ENCODE measurements at places on chromosomes 12 and 14.

- no peak for DNase-seq
These were observed 63.4 kb downstream of the AACS start for GRCh38 chr12:125128439-125129178.

DNA sequence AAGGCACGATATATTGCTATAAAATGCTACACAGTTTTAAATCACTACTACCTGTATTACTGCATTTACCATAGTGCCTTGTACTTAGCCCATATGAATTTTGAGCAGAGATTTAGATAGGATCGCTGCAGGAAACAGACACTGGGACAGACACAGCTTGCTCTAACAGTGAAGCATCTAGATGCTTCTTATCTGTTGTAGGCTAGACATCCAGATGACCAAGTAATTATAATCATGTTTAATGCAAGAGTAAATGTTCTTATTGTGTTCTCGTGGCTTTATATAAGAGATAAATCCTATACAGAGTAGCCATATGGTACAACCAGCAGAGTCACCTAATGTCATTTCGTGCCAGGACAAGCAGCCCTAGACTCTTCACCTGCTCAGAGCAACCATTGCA is 92.8 kb downstream of the ASCL1 start:
- DNase-seq = no peak

GRCh38 chr12:106954462-106955376 is 988 bp upstream of the TMEM263 start:
- DNase-seq = no peak

DNA sequence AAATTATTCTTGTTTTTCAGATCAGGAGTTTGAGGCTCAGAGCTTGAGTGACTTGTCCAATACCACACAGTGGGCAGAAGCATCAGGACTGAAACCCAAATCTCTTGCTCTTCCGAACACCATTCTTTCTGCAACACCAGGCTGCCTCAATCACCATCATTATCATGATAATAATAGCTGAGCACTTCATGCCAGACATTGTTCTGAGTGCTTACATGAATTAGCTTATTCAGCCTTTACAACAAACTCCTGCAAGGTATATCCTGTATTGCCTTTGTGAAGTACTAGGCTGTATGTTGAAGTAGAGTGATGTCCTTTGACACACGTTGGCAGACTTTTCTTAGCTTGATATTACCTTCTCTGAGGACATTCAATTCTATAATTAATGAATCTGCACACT is 257.4 kb upstream of the ATP2B1 start:
- DNase-seq = no peak

DNA sequence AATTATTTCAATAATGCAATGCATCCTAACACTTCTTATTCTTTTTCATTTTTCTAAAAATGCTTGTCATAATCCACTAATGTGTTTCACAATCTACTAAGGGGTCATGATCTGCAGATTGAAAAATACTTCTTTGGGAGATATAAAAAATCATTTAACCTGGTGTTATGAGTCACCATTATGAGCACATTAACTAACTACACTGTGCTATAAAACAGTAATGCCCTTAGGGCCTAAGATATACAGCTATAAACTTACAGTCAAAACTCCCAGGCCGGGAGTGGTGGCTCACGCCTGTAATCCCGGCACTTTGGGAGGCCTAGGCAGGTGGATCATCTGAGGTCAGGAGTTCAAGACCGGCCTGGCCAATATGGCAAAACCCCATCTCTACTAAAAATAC is 14.2 kb downstream of the ATXN2 start:
- no peak for DNase-seq

DNA sequence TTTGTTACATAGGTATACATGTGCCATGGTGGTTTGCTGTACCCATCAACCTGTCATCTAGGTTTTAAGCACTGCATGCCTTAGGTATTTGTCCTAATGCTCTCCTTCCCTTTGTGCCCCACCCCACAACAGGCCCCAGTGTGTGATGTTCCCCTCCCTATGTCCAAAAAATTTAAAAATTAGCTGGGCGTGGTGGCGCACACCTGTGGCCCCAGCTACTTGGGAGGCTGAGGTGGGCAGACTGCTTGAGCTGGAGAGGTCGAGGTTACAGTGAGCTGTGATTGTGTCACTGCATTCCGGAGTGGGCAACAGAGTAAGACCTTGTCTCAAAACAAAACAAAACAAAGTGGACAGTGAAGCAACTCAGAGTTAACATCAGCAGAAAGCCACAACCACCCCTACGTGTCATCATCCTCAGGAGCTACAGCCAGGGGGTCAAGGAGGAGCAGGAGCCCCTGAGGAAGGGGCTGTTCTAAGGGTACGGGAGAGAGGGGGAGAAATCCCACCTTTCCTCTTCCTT is 36.8 kb upstream of the SGPP1 start:
- DNase-seq = no peak

- DNase-seq = peak; percentile 73
These were observed 856 bp upstream of the EIF4B start for GRCh38 chr12:53005215-53005985.

GRCh38 chr14:91031666-91032065 is 28.8 kb downstream of the RPS6KA5 start:
- no peak for DNase-seq

GRCh38 chr12:130787041-130787440 is 52.0 kb downstream of the STX2 start:
- no peak for DNase-seq

DNA sequence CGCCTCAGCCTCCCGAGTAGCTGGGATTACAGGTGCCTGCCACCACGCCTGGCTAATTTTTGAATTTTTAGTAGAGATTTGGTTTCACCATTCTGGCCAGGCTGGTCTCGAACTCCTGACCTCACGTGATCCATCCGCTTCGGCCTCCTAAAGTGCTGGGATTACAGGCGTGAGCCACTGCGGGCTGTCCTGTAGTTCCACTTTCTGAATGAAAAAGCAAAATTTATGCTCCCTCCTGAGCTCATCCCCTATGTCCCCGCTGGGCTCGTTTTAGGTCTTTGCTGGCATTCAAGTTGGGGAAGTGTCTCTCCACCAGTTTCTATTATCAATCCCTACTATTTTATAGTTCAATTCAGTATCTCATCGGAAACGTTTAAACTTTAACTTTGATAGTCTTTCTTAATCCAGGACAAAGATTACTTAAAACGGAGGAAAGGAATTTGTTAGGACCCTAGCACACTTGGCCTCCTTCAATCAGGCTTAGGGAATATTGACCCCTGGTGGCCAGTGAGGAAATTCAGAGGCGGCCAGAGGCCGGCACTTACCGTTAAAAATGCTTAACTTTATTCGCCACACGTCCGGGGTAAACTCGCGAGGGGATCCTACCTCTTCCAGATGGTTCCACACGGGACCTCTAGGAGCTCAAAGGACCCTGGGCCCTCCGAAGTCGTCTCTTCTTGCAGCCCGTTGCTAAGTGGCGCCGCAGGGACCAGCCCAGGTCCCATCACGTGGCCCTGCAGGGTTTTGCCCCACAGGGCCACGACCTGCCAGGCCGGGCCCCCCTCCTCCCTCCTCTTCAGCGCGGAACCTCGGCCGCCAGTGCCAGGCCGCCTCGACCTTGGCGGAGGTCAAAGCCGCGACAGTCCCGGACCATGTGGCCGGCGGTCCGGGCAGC is 11.4 kb upstream of the DNAL1 start:
- peak; percentile 74 for DNase-seq

GRCh38 chr12:87383680-87384079 is 645.5 kb downstream of the C12orf50 start:
- DNase-seq = no peak

DNA sequence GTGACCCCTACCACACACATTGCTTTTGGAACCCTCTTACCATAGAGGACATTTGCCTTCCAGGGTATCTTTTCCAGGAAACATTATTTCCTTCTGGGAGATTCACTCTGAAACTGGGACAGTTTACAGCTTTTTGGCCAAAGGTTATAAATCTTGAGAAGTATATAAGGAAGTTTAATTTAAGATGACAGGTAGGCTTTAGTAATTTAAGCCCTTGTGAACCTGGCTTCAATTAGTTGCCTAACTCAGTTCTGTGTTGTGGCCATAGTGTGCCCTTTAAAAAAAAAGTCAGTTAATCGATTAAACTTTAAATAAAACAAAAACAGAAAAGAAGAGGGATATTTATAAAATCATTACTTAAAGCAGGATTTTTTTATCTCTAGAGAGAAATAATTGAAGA is 142.9 kb downstream of the NAV3 start:
- no peak for DNase-seq

DNA sequence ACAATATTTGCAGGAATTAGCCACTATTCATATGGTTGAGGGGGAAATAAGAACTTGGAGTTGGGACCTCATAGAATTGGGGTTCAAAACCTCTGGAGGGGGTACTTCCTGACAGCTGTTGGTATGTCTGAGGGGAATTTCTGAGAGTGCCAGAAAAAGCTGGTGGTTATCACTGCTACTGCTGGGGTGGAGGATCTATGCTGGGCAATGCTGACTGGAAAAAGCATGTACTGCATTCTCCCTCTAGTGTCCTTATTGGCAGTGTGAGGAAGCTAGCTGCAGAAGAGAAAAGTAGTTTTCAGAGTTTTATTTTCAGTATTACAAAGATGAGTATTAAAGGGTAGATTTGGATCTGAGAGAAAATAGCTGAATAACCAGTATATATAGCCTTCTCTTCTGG is 88.8 kb downstream of the FUT8 start:
- no peak for DNase-seq

DNA sequence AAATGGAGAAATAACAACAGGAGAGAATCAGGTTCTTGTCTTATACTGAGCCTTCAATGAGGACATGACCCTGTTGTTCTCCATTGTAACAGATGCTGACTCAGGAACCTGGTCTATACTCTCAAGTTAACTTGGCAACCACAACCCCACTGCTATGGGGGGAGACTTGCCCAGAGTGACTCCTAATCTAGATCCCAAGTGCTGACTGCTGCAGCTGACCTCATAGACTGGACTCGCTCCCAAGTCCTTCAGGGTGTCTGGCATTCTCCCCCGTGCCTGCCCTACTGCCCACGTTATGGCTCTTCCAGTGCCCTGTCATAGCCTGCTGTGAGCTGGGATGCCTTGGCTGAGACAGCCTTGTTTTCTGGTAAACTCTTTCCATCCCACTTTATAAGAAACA is 37.1 kb downstream of the NID2 start:
- DNase-seq = no peak

DNA sequence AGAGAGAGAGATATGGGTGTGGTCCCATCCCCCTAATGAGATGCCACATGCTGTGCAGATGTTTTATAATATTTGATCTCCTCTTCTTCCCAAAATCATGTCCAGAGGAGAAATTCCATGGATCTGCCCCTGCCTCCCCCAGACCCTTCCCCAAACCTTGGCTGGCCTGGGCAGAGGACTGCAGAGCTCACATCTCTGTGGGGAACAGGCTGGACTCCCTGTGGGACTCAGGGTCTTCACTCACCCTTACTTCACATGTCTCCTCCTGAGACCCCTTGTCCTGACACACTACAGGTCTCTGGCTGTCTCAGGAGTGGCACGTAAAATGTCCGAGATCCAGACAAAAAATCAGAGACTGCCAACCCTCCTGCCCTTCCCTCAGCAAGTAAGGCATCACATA is 76.0 kb upstream of the CAPRIN2 start:
- no peak for DNase-seq

DNA sequence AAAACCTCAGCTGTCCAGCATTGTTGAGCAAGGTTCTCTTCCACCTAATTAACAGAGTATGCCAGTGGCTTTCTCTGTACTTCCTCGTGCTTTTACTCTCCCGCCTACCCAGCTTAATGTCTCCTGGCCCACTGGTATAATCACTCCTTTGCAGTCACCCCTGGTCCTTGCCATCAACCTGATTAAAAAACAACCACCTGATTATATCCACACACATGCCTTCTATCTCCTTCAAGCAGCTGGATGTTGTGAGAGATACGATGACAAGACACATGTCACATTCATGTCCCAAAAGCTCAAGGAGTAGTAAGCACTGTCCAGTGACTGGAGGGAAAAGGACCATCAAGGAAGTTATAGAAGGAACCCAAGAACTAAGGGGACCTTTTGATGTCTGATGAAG is 241.3 kb upstream of the GRIP1 start:
- no peak for DNase-seq

GRCh38 chr14:65866448-65866847 is 453.9 kb downstream of the FUT8 start:
- DNase-seq = no peak

GRCh38 chr12:51009056-51009440 is 17.1 kb downstream of the SLC11A2 start:
- peak; percentile 79 for DNase-seq

- no peak for DNase-seq
These were observed 6.8 kb upstream of the KRT83 start for GRCh38 chr12:52327830-52328500.

- DNase-seq = no peak
These were observed 1.5 kb downstream of the RILPL1 start for GRCh38 chr12:123532019-123532418.

DNA sequence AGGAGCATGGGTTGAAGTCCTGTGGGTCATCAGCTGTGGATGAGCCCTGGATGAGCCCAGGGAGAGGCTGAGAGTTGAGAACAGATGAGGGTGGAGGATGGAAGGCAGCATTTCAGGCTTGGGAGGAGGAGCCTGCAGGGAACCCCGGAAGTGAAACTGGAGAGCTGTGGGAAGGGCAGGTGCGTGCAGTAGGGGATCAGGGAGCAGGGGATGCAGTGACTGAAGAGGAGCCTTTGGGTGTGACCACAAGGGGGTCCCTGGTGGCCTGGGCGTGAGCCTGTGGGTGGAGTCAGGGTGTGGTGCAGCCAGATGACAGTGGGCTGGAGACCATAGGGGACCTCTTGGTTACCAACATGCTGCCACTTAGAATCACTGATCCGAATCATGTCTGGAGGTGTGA is 115.5 kb downstream of the PAPOLA start:
- no peak for DNase-seq

GRCh38 chr14:77641534-77642341 is 25.3 kb upstream of the SPTLC2 start:
- peak; percentile 76 for DNase-seq

GRCh38 chr12:69929531-69929930 is 104.5 kb downstream of the MYRFL start:
- DNase-seq = no peak

- DNase-seq = no peak
These were observed 107.0 kb downstream of the PTCSC3 start for GRCh38 chr14:36069535-36069900.

DNA sequence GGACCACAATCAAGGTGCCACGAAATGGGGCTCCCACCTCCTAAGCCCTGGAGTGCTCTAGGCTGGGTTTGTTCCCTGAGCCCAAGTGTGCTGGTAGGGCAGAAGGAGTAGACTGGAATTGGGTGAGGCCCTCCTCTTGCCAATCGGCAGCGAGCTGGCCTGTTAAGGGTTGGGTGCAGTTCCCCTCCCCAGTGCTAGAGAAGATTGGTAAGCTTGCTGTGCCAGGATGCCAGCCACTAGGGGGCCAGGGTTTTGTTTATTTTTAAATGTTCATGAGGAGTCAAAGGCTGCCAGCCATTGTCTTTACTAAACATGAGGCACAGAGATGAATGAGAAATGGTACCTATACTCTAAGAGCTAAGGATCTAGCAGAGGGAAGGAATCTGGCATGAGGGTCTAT is 79.7 kb downstream of the SPTB start:
- no peak for DNase-seq

DNA sequence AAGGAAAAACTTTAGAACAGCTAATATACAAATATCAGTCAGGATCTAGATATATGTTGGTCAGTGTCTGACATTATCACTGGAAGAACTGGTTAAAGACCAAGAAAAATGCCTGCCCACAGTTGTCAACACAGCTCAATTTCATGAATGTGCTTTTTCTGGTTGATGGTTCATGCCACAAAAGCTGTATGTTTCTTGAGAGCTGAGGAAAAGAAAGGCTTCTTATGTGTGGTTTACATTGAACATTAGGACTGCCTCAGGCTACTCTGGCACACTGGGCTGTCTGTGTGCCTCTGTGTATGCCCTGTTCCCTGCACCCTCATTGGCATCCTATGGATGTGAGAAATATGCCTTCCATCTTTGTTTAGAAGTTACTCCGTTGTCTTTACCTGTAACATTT is 218.8 kb upstream of the RGS6 start:
- no peak for DNase-seq
